Fibroblast of skin of right quadriceps (primary cell): ENCODE measurements at places on chromosomes 3 and 15.

- peak; percentile 91 for DNase-seq
Measured at GRCh38 chr3:177150970-177151627, 46.2 kb downstream of the TBL1XR1 start.

DNA sequence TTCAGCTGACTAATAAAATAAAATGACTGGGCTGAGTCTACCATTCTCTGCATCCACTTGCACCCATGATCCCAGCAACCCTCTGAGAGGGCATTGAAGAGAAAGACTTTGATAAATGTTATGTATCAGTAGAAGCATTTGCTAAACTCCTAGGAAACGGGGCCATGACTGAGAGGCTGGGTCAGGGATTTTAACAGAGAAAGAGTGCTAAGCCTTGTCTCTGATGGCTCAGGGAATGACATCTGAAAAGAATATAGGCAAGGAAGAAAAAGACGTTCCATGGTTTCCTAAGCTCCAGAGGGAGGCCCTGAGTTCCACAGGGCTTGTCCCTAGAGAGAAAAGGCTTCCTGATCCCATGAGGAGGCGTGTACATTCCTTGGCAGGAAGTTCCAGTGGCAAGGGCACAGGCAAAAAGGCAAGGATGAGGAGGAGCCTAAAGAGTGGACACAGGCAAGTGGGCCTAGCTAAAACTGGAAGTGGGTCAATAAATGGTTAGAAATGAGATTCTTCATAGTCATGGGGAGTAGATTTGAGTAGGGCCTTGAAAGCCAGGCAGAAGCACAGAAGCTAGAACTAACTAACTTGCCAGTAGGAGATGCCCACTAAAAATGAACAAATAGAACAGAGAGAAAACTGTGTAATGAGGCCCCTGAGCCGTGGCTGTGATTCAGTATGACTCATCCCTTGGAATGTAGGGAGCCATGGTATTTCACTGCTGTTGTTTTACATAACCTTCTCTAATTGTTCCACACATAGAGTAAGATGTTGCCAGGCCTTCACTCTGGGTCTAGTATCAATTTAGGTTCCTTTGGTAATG, 44.9 kb upstream of the MANF start:
- DNase-seq: peak; percentile 94

GRCh38 chr3:7271631-7272030, 410.7 kb downstream of the GRM7 start:
- DNase-seq: no peak

DNA sequence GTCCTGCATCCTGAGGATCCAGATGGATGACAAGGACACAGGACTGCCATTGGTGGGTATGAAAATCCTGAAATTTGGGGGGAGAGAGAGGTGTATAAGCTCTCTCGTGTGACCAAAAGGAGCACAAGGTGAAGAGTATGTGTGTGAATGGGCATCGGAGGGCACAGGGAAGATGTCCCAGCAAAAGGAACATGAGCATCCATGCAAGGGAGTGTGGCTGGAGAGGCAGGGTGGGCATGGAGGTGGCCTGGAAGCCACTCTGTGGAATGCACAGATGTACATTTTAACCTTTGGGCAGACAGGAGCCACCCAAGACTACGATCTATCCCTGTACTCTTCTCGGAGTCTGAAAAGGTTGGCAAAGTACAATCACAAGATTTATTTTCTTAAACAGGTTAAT, 54.5 kb downstream of the CAPN7 start:
- DNase-seq: no peak

GRCh38 chr3:14802381-14802731, 16.4 kb upstream of the FGD5 start:
- no peak for DNase-seq

DNA sequence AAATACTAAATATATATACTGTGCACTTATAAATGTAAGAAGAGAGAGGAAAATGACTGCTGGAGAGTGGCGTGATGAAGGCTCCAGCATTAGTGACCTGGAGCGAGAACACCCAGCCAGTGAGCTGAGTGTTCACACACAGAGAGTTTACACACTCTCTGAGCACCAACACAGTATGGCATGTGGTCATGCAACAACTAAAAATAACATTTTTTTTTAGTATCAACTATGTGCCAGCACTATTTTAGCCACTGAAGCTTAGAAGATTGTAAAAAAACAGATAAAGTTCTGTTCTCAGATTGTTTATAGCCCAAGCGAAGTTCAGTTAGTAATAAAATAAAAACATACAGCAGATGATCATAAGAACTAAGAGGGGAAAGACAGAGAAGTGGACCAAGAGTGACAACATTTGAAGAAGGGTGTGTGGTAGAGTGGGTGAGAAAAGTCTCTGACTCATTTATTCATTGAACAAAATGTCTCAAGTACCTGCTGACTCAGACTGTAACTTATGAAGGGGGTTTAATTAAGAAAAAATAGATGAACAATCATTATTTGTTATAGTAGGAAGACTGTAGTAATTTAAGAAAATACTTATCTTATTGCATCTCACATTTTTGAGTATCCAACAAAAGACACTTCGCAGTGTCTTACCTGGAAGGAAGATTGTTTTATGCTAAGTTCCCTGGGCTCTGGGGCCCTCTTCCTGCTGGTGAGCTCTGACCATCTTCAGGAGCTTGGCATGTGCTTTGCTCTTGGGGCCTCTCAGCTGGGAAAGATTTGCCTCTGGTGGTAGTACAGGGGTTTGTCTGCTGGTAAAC, 43.8 kb downstream of the GAP43 start:
- no peak for DNase-seq

GRCh38 chr15:69367236-69367635, 46.9 kb upstream of the KIF23 start:
- DNase-seq: no peak

- DNase-seq: no peak
Measured at GRCh38 chr3:52830535-52831258, at the start of gene ITIH4. Gene ITIH4, minus strand, starts transcription at chr3:52830672. Its CDS starts 30 bp downstream, at chr3:52830642.

DNA sequence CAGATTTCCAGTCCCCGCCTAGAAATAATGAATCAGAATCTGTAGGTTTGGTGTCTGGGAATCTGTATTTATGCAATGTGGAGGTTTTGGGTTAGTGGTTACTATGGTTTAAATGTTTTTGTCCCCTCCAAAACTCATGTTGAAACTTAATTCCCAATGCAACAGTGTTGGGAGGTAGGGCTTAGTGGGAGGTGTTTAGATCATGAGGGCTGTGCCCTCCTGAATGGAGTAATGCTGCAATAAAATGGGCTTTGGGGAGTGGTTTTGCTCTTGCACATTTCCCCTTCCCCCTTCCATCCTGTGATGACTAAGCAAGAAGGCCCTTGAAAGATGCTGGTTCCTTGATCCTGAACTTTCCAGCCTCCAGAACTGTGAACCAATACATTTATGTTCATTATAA, 9.2 kb upstream of the RFC4 start:
- peak; percentile 87 for DNase-seq
